ENCODE measurements at places on chromosomes 3 and 15.

GRCh38 chr3:183439515-183439914 lies 11.1 kb upstream of the MCF2L2 start:
- no peak for DNase-seq

DNA sequence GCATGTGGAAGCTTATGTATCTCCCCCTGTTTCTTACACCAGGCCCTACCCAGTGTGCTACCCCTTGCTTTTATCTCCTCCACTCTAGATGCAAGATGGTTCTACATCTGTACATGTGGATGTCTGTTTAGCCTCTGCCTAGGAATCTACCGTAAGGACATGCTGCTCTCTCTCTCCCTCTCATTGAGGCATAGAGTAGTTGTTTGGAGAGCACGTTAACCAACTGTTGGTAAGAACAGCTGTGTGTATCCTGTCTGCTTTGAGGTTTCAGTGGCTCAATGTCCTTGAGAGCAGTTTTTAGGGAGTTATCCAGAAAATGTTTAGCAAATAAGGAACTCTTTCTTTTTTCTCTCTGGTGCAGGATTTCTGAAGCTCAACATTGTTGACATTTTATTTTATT lies 152.8 kb downstream of the DNAJB8 start:
- DNase-seq: no peak

GRCh38 chr15:82122746-82123400 lies 77.1 kb upstream of the MEX3B start:
- no peak for DNase-seq

DNA sequence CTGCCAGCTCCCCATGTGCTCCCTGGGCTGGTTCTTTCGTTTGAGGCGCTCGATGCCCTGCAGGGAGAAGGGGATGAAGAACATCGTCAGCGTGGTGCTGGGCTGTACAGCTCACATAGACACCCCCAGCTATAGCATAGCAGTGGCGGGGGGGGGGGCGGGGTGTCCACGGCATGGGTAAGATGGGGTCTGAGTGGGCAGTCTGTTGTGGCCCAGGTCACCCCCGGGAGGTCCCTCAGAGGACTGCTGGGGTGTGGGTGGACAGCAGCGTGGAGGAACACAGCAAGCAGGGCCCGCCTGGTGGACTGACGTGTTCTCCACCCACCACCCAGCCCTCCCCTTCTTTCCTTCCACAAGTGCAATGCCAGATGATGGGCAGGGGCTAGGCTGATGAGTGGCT lies 43.7 kb downstream of the TGM4 start:
- no peak for DNase-seq

DNA sequence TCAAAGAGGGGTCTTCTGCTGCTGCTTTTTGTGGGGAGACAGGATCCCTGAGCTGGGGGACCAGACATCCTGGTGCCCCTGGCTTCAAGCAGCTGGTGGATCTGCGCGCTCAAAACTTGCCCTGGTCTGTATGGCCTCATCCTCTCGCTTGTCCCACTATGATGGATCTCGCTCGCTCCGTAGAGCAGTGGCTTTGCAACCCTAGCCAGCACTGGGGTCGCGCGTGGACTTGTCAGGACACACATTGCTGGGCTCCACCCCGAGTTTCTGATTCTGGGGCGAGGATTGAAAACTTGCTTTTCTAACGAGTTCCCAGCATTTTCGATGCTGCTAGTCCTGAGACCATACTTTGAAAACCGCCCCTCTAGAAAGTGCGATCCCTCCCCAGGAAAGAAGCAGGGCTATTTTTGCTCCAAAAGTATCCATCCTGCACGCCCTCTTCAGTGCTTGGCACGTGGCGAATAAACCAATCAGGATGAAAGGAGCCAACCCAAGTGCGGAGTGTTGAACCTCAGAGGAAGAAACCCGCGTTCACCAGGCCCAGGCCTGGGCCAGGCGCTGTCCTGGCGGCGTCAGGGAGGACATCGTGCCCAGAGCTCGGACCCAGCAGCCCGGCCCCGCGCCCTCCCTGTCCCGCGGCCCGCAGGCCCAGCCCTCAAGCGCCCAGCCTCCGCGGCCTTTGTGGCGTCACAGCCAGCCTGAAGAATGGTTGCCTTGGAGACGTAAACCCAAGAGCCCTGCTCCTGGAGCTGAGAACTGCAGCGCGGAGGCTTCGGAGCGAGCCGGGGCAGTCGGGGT lies at the start of gene CFAP100:
CFAP100 (plus strand) TSS at position 731 of the 798 bp plus-strand sequence. CDS start 1,092 bp downstream, outside the sequence.
- peak; percentile 77 for DNase-seq

Data from NCI-H526 (cell line).